ENCODE measurements at places on chromosomes 4 and X.

DNA sequence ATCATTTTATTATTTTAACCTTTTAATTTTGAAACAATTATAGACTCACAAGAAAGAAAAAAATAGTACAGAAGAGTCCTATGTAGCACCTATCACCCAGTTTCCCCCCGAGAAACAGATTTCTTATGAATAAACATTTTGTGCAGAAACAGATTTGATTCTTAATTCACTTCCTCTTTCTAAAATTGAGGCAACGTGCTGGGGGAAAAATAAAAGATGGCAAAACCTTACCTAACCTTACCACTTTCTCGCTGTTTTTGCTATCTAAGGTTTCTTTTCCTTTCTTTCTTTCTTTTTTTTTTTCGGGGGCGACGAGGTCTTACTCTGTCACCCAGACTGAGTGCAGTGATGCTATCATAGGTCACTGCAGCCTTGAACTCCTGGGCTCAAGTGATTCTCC is 4.3 kb upstream of the CLNK start:
- DNase-seq: no peak

DNA sequence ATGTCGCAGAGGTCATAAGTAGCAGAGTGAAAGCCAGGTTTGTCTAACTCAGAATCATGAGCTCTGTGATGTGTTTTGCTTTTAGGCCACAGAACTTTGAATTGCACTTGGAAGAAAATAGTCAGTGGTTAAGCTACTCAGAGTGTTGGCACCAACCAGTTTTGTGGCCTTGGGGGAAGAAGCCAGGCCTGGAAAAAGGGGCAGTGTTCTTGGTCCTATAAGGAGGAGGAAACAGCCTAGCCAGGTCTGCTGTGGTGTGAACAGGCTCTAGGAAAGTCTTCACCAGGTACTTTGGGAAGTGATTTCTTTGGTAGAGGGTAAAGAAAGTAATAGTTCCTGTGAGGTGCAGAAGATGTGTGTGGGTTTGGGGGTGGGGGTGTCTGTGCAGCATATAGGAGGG is 49.2 kb downstream of the FHIP1A start:
- no peak for DNase-seq

GRCh38 chr4:186820391-186820891 is 96.8 kb upstream of the FAT1 start:
- DNase-seq: no peak

GRCh38 chr4:8836664-8837171 is 34.9 kb downstream of the HMX1 start:
- no peak for DNase-seq

- no peak for DNase-seq
Measured at GRCh38 chr4:6342530-6343293, 73.1 kb downstream of the WFS1 start.

DNA sequence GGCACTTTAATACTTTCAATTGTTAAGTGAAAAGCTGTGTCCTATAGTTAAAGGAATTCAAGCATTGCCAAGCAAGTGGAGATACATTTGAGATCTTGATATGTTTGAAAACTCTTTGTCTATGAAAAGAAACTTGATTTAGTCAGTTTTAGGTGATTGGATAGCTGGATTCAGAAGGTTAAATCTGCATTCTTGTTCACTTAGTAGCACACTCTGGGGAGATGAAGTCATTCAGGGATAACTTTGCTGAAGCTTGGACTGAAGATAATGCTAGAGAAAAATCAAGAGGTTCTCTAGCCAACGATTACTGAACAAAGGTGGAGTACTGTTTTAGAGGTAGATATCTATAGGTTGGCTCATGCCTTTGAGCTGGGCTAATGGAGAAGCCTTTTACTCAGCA is 90.6 kb downstream of the DCAF8L2 start:
- DNase-seq: no peak

- peak; percentile 28 for DNase-seq
Measured at GRCh38 chr4:163166041-163166579, 580 bp downstream of the NAF1 start.

DNA sequence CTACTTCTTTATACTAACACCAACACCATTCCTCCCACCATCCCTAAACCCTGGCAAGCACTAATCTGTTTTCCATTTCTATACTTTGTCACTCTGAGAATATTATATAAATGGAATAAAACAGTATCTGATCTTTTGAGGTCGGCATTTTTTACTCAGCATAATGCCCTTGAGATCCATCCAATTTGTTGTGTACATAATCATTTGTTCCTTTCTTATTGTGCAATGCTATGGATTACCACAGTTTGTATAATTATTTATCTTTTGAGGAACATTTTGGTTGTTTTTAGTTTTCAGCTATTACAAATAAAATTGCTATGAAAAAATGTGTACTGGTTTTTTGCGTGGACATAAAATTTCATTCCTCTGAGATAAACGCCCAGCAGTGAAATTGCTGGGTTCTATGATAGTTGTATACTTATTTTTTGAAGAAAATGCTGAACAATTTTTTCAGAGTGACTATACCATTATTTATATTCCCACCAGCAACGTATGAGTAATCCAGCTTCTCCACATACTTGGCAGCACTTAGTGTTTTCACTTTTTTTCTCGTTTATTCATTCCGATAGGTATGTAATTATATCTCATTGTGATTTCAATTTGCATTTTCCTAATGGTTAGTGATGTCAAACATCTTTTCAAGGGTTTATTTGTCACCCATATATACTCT is 154.3 kb upstream of the DCAF8L1 start:
- no peak for DNase-seq

DNA sequence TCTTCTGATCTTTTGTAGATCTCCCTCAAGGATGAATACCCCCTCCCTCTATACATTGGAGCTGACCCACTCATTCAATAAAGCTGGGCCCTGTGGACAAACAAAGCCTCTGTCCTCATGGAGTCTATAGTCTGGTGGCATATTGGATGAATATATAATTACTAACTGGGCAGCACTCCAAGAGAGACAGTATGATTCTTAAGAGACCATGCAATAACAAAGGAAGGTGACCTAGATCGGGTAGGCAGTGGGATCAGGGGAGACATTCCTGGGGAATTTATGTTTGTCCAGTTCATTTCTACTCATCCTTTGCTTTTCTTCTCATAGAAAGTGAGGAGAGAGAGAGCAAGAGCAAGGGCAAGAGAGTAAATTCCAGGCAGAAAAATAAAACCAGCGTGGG is 23.5 kb upstream of the CXCL13 start:
- no peak for DNase-seq

DNA sequence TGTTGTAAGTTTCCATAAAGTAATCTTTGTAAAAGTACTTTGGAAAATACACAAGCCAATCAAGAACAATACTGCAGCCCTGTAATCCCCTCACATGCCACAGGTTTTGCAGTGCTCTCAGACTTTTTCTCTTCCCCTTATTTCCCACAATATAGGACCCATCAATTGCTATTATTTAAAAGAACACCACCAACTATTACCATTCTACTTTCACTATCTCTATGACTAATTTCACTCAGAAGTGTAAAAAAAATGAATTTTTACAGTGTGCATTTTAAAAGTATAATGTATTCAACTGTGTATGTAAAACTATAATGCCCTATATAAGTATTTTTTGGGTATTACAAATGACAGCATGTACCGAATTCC is 1.7 kb downstream of the ATP8A1 start:
- no peak for DNase-seq

- DNase-seq: no peak
Measured at GRCh38 chr4:189374176-189374575, 566.5 kb upstream of the FRG1 start.

- no peak for DNase-seq
Measured at GRCh38 chr4:8765084-8765483, 106.6 kb downstream of the HMX1 start.

DNA sequence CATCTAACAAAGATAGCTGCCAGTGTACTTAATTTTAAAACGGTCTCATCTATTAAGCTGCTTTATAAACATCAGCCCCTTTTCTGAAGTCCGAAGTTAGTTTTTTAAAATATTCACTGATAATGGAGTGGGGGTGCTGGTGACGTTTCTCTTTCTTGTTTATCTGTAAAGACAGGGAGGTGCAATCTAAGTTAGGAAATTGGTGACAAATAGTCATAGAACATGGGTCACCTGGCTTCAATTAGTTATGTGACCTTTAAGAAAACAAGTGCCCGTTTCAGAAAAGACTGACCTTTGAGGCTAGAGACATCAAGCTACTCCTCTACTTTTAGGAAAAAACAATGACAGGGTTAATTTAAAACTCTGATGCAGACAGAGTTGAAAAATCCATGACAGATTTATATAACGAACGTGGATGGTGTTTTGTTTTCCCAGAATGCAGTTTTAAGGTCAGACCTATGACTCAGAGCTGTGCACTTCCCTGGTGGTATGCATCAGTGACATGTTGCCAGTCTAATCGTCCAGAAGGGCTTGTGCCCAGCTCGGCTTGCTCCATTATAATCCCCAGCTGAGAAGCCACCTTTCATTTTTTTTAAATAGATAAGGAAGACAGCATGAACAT is 38.2 kb downstream of the FHL1 start:
- DNase-seq: no peak

- no peak for DNase-seq
Measured at GRCh38 chrX:17413228-17413627, 38.2 kb downstream of the NHS start.

- DNase-seq: no peak
Measured at GRCh38 chr4:116752027-116752426, 333.3 kb downstream of the TRAM1L1 start.

- DNase-seq: no peak
Measured at GRCh38 chr4:150863456-150863855, 151.6 kb downstream of the LRBA start.

DNA sequence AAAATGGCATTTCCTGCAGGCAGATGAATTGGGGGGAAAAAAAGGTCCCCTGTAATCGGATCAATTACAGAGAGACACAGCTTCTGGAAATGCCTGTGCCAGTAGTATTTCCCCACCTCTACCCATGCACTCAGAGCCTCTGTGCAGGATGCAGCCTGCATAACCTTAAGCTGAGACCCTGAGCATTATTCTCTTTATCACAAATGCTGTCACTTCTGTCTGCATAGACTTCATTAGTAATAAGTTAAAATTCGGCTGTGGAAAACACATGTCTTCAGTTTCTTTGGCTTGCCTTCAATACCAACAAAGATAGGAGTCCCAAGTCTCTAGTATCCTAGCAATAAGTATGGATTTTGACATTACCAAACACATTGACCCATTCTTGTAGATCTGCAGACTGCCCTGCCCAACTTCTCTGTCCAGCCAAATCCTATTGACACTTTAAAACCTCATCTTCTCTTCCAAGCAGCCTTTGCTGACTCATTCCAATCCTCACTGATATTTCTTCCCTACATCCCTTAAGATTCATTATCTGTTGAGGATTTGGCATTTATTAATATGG is 70.8 kb downstream of the LUZP4 start:
- DNase-seq: no peak

GRCh38 chrX:43707812-43708548 is 51.9 kb downstream of the MAOA start:
- DNase-seq: no peak

DNA sequence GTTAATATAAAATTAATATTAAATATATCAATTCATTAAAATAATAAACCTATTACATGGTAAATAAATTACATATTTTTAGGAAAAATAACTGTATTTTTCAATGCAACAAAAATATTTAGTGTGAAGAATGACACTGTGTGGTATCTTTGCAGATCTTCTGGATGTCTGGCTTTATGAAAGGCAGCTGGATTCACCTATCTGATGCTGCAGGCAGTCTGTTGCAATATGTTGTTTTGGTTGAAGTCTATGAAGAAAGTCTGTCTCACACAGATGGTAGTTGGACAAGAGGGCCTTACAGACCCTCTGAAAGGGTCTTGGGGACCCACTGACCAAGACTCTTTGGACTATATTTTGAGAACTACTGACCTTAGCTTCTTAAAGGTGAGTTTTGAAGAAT is 89.1 kb upstream of the TMEM150C start:
- DNase-seq: no peak

GRCh38 chr4:70571772-70572171 is 20.3 kb upstream of the AMBN start:
- no peak for DNase-seq

DNA sequence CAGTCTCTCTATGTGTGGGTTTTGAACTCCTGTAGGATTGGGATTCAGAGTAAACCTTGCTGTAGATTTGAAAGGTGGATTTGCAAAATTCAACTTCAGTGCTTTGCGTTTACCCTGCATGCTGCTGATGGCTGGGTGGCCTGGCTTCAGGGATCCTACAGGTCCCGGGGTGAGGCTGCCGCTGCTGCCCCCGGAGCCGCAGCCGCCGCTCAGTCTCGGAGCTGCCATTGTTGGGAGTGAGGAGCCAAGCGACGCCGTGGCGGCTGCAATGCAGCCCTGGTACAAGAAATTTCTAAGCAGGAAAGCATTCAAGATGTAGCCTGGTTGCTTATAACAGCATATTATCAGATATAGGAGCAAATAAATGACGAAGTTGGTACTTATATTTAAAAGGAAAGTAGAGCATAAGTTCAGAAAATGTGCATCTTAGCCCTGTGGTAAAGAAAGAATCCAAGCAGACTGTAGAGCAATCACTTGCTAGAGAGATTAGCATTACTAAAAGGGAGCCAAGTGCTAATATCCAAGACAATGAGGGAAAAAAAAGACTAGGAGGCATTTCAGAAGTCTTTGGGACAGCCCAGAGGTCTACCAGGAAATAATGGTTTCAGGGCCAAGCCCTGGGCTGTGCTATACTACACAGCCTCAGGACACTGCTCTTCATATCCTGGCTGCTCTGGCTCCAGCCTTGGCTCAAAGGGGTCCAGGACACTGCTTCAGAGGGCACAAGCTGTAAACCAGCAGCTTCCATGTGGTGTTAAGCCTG is 36.9 kb upstream of the CHIC1 start:
- no peak for DNase-seq

GRCh38 chr4:2276581-2277325 is 14.8 kb upstream of the MXD4 start:
- no peak for DNase-seq

DNA sequence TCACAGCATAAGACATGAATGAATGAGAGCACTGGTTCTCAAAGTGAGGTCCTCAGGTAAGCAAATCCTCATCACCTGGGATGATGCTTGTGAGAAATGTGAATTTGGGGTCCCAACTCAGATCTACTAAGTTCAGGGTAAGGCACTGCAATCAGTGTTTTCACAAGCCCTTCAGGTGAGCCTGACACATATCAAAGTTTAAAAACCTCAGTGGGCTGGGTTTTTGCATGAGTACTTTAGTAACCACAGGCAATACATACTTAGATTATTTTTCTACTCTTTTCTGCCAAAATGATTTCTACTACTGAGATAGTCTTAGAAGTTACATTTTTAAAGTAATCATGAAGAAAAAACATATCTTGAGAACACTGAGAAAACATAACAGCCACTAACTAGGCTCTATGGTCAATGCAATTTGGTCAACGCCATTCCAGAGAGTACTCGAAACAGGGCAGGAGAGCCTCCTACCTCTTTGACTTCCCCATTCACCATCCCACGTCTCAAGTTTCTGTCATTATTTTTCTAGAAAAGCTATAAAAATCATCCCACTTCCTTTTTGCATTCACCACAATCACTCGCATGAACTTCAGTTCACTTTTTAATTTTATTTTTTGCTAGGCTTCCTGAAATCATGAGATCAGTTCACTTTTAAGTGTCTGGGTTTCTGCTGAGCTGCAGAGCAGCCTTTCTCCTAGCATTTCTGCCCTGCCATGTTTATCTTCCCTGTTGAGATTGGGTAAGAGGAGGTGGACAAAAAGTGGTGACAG is 73.8 kb downstream of the MFAP3L start:
- DNase-seq: no peak
